SW 1271 (cell line): ENCODE measurements at places on chromosomes 11 and 22.

DNA sequence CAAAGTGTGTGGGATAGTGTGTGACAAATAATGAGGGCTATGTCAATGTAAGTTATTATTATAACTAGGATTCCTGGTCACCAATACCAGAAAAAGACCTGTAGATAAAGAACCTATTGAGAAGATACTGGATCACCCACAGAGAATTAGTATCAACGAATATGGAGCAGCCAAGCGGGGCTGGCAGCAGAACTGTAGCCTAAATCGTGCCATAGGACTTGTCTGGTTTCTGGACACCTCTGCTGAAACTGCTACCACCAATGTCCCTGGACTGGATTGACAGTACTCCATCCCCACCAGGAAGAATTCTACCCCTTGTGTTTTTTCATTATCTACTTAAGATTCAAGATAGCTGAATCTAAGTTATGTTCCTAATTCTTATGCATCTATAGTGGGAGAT is 30.3 kb upstream of the PAX6 start:
- DNase-seq: no peak

DNA sequence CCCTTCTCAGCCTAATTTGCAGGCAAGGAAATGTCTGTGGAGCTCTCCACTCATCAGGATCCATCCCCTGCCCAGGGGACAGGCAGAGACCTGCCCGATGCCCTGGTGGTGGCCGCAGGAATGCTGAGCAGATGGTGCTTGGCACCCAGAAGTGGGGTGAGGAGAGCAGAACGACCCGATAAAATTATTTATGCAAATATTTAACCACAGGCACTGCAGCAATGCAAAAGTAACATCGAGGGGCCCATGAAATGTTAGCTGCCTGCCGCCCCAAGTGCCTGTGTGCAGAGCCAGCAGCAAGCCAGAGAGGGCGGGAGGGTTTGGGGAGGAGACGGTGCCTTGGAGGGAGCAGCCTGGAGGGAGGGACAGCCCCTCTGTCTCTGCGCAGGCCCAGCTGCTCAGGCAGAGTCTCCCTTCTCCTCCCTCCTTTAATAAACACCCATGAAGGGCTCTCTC is 205.5 kb downstream of the CTTN start:
- no peak for DNase-seq

DNA sequence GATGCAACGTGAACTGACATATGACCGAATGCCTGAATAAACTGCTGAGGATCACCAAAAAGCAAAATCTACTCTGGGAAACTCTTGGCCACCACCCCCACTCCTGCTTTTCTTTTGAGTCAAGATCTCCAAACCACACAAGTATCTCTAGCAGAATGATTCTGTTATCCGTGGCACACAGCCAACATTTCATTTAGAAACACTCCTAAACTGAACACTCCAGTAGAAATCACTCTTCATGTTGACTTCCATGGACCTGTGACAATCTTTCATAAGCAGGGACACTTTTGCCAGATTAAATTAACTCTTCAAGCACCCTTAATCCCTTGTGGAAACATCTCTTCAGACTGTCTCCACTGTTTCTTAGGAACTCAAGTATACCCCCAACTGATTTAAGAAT is 44.4 kb downstream of the VSIG10L2 start:
- DNase-seq: no peak

- no peak for DNase-seq
Measured at GRCh38 chr11:36498721-36499120, 11.4 kb downstream of the TRAF6 start.

DNA sequence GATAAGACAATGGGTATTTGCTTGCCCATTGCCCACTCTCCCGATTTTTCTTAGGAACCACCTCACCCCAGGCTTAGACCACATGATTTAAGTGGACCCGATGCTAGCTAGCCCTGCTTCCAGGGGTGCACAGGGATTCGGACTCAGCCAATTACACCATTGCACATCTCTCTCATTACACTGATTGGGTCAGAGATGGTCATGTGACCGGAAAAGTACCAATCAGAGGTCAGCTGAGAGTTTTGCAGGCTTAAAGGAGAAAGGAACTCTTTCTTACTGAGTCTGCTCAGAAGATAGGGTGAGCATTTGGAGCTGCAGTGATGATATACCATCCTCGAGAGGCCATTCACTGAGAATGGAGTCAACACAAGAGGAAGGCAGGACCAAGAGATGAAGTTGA is 12.2 kb upstream of the ANKK1 start:
- DNase-seq: no peak
